Transverse colon (tissue), 4 donors: ENCODE measurements at places on chromosomes 11 and 22.

DNA sequence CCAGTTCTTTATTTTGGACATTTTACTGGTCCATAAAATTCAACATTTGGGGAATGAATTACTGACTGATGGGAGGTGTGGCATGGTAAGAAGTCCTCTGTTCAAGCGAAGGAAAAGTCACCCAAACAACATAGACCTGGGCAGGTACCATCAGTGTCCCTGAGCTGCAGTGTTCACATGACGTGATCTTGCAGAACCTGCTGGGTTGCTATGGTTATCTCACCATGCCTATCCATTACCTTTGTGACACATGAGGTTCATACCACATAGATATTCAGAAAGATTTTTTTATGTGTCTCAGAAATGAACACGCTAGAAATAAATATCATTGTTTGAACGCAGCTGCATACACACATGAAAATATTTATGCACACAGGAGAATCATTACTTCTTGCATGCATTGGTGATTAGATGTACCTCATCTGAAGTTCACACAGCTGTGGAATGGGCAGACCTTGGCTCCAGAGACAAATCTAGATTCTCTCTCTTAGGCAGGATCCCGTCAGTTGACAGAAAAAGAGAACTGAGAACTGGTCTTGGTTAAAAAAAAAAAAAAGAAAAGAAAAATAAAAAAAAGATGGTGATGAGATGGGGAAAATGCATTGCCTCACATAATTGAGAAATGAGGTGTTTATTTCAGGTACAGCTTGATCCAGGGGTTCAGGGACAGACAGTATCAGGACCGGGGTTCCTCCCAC is 21.4 kb upstream of the RCN1 start:
- DNase-seq: no peak

- DNase-seq: no peak
Observed at GRCh38 chr11:68756171-68756766, 4.9 kb upstream of the TESMIN start.

DNA sequence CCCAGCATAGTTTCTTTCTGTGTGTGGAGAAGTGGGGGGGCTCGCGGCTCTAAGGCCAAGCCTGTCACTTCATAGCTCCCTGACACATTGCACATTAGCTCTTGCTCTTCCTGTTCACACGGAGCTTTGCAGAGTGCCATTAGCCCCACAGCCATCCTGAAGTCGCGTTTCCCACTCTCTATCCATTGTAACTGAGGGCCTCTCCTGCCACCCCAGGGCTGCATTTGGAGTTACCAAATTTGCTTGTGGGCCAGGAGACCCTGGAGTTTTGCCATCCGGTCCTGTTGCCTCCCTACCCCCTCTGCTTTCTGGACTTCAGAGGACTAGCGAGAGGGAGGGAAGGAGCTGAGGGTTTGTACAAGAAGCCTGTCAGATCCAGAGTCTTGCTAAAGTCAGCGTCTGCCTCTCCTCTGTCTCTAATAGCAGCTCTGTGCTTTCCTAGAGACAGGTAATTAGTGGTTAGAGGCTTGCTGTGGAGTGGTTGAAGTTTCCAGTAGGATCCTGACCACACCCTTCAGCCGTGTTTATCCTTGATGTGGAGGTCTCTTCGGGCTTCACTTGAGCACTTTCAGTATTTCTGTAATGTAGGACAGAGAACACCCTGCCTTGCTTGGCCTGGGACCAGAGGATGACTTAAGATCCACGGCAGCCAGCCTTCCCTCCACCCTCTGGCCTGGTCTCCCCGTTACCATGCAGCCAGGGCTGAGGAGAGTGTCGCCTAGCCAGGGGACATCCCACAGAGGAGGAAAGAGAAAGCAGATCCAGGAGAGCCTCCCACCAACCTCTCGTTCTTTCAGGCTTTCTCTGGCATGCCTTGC is 14.1 kb downstream of the DCPS start:
- DNase-seq: peak; percentile 53

DNA sequence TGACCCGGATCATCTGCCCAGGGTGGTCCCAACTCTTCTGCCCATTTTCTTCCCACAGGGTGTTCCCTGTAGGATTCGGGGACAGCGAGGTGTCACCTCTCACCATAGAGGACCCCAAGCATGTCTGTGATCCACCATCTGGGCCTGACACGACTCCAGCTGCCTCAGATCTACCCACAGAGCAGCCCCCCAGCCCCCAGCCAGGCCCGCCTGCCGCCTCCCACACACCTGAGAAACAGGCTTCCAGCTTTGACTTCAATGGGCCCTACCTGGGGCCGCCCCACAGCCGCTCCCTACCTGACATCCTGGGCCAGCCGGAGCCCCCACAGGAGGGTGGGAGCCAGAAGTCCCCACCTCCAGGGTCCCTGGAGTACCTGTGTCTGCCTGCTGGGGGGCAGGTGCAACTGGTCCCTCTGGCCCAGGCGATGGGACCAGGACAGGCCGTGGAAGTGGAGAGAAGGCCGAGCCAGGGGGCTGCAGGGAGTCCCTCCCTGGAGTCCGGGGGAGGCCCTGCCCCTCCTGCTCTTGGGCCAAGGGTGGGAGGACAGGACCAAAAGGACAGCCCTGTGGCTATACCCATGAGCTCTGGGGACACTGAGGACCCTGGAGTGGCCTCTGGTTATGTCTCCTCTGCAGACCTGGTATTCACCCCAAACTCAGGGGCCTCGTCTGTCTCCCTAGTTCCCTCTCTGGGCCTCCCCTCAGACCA is 24.0 kb downstream of the CSF2RB start:
- no peak for DNase-seq

- DNase-seq: no peak
Observed at GRCh38 chr22:23632178-23632577, at the start of gene DRICH1. Gene DRICH1, minus strand, starts transcription at chr22:23632321. Its CDS starts 298 bp downstream, at chr22:23632023.

- DNase-seq: peak; percentile 25
Observed at GRCh38 chr11:30586251-30587144, at the start of gene MPPED2. Gene MPPED2, minus strand, starts transcription at chr11:30586353. Its CDS starts 5,980 bp downstream, at chr11:30580373.

GRCh38 chr11:444396-445144 is 2.8 kb upstream of the ANO9 start:
- peak; percentile 84 for DNase-seq

- DNase-seq: no peak
Observed at GRCh38 chr22:47618180-47619010, 855.9 kb downstream of the TBC1D22A start.

GRCh38 chr11:47980907-47981621 is 705 bp downstream of the PTPRJ start:
- peak; percentile 63 for DNase-seq

DNA sequence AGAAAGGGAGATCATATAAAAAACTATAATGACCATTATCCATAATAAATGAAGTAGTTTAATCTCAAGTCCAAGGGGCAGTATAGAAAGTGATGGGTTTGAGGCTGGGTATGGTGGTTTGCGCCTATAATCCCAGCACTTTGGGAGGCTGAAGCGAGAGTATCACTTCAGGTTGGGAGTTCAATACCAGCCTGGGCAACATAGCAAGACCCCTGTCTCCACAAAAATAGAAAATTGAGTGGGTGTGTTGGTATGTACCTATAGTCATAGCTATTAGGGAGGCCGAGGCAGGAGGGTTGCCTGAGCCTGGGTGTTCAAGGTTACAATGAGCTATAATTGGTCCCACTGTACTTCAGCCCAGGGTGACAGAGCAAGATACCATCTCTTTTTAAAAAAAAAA is 23.9 kb downstream of the MED17 start:
- no peak for DNase-seq

GRCh38 chr11:73972620-73973449 is 9.8 kb downstream of the UCP2 start:
- no peak for DNase-seq

GRCh38 chr11:64856382-64857227 is 12.2 kb upstream of the CDC42BPG start:
- DNase-seq: peak; percentile 70

DNA sequence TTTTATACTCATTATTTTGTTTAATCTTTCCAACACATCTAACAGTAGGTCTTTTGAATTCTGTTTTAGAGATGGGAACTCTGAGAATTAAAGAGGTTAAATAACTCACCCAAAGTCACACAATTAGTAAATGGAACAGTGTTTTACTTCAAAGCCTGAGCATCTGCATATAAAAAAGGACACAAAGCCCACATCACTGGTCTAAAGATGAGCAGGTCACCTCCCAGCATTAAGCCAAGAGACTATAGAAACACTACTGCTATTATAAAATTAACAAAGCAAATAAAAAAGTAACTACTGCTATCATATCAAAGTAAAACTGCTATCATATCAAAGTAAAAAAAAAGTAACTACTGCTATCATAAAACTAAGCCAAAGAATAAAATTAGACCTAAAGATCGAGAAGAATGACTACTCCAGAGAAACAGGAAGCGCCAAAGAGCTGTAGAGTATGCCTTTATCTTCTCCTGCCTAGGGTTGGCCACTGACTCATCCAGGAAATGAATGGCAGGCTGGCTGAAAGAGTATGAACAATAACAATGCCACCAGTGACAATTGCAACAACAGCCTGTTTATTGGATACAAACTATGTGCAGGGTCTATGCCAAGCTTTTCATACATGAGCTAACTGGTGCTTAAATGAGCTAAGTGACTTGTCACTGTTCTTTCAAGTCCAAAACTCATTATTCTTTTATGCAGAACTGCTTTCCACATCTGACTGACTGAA is 1153.0 kb upstream of the TENM4 start:
- peak; percentile 37 for DNase-seq
